HuH-7.5 (cell line): ENCODE measurements at places on chromosomes 13 and 19.
A peak's percentile ranks its signal among the peaks of the same experiment; 100 is the strongest.

DNA sequence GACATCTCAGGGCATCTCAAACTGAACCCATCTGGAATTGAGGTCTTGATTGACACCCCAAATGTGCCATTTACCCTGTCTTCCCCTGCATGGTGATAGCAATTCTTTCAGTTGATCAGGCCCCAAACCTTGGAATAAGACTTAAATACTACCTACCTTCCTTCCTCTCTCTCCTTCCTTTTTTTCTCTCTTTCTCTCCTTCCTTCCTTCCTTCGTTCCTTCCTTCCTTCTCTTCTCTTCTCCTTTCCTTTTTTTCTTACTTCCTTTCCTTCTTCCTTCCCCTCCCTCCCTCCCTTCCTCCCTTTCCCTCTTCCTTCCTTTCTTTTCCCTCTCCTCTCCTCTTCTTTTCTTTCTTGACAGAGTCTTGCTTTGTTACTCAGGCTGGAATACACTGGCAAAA is 7.4 kb upstream of the GIPC1 start:
- DNase-seq: no peak

- DNase-seq: no peak
Measured at GRCh38 chr19:45098521-45099466, 5.8 kb downstream of the PPP1R37 start.

DNA sequence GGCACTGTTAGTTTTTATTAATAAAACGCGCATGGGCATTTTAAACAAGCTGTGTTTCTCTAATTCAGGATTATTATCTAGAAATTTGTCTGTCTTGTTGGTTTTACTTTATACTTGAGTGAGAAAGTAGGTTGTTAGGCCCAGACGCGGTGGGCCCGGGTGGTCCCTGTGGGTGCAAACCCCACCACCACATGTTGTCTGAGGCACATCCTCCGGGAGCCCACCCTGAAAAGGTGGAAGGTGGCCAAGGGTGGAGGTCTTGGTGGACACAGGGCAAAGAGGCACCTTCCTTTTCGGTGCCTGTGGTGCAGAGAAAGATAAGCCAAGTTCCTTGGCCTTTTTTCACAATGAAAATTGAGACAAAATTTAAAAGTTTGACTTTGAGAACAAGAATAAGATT is 16.6 kb downstream of the ATP4B start:
- DNase-seq: no peak

DNA sequence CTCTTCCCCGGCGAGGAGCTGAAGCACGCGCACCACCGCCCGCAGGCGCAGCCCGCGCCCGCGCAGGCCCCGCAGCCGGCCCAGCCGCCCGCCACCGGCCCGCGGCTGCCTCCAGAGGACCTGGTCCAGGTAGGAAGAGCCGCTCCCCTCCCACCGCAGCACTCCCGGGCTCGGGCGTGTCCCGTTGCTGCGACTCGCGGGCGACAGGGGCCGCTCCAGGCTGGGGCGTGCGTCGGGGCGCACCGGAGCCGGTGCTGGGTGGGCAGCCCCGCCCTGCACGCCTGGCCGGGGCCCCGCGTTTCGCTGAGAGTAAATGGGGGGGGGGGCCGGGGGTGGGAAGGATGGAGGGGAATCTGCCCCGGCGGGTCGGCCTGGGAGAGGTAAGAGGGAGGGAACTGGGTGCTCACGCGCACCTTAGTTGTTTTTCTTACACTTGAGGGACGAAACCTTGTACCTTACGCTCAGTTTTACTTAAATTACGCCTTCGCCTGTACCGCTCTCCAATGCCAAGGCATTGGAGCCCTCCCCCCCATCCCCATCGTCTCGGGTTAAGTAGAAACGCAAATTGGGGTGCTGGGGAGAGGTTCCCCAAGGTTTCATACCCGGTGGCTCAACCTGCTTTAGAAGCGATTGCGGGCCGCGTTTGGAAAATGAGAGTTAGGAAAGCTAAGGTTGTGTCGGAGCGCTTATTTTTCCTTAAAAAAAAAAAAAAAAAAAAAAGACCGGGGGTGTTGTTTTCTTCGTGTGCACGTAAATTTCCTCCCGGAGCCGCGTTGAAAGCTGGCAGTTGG is 850 bp downstream of the KLF5 start:
- peak; percentile 56 for DNase-seq

GRCh38 chr13:91123456-91124127 is 223.9 kb upstream of the MIR17HG start:
- no peak for DNase-seq

DNA sequence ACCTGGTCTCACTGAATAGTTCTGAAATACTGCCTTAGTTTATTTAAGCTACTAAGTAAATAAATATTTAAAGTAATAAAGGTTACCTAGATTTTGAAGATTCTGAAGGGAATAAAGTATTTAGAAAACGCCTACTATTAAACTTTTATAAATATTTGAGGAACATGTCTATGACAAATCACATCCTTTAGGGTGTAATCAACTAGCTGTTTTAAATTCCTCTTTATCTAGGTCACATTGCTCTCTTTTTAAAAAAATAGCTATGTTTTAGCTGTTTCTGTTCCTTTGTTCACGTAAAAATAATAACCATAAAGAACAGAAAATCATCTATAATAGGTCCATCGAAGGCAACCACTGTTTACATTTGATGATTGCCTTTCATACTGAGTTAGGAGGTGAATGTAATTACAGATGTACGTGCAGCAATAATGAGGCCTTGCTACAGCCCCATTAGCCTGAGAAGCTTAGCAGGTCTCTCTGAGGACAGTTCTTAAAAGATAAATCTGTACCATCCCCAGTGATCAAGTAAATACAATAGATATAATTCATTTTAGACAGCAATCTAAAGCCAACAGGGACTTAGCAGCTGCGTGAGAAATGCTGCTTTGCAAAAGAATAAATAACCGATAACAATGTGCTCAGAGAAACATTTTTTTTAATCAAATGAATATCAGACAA is 449.5 kb downstream of the LIG4 start:
- DNase-seq: no peak

- no peak for DNase-seq
Measured at GRCh38 chr13:113928685-113929627, 44.9 kb downstream of the C13orf46 start.

- DNase-seq: no peak
Measured at GRCh38 chr19:29507081-29507860, 18.5 kb upstream of the VSTM2B start.

DNA sequence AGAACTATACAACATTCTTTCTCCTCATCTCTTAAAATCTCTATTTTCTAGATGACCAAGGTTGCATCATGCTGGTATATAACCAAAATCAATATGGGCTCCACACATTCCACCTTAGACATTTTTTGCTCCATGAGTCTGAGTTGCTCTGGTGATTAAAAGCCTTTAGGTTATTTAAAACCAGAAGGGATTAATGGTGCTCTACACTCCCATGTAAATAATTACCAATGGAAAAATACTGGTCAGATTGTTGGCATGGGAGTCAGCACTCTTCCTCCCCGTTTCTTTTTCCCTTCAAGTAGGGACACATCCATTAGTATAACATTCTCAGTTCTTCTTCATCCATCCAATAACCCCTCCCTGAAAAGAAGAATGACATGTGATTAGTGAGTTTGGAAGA is 747.7 kb downstream of the PCDH17 start:
- no peak for DNase-seq

GRCh38 chr13:28671126-28671792 is 12.3 kb downstream of the POMP start:
- DNase-seq: no peak

- DNase-seq: no peak
Measured at GRCh38 chr19:5339950-5340636, 519 bp downstream of the PTPRS start.

DNA sequence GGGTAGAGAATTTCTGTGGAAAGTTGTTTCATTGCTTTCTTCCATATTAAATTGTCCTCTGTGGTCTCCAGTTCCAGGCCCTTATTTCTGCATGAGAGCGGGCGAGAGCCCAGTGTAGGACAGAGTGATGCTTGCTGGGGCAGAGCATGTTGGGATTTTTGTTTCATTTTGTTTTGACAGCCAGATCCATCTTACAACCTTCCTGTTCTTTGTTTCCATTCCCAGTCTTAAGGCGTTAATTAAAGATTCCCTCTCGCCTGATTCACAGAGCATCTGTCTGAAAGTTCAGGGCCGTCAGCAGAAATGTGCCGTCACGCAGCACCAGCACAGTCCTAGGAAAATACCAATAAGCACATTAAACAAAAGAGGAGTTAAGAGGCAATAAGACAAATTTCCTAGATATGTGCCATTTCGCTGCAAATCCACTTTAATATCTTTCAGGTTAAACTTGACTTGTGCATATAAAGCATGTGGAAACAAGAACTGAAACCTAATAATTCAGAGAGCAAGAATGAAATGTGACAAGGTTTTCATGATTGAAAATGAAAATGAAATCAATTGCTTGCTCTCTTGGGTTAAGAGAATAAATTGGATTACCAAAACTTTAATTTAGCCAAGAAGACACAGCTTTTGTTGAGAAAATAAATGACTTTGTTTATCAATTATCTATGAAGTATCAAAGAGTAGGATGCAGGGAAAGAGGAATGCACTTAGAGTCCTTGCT is 210.7 kb upstream of the SLC10A2 start:
- DNase-seq: no peak

DNA sequence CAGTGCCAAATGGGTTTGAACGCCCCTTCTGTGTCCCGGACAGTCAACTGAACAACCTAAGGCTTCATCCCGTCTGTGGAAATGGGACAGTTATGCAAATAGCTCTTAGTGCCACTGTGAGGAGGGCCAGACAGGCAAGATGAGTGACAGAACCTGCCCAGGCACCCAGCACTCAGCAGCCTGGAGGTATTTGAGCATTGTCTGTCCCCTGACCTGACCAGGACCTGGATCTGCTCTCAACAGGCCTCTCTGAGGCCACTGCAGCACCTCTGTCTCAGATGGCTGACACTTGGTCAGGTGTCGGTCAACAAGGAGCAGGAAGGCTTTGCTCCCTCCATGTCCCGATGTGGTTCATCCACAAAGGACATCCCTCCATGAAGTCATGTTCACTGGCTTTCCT is 67.9 kb downstream of the CCDC70 start:
- no peak for DNase-seq

DNA sequence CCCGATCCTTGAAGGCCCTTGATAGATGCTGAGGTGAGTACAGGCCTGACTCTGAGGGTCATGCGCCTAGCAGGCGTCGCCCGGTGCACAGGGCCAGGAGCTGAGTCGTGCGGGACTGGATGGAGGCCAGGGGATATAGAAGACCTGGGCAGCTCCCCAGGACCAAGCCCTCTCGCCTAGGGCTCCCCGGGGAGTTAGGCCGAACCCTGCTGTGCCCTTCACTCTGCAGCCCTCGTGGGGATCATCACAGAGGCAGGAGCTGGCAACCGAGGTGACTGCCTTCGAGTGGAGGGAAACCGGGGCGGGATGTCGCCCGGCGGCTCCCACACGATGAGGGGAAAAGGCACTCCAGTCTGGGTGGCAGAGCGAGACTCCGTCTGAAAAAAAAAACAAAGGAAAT is 11.7 kb downstream of the CSNK1G2 start:
- no peak for DNase-seq

DNA sequence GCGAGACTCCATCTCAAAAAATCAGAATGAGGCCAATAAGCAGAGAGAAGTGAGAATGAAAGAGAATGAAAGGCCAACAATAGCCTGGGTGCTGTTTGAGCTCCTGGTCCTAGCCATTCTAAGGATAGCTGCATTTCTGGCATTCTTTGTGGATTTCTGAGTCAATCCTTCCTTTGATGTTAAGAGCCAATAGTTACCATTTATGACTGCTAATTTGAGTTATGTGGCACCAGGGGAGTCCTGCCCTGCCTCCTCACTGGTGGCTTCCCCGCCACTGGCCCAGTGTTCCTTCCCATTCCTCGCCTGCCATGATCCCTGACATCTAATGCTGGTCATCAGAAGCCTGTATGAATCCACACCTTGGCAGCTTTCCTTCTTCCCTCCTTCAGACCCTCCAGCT is 991.2 kb downstream of the UQCRFS1 start:
- DNase-seq: no peak

DNA sequence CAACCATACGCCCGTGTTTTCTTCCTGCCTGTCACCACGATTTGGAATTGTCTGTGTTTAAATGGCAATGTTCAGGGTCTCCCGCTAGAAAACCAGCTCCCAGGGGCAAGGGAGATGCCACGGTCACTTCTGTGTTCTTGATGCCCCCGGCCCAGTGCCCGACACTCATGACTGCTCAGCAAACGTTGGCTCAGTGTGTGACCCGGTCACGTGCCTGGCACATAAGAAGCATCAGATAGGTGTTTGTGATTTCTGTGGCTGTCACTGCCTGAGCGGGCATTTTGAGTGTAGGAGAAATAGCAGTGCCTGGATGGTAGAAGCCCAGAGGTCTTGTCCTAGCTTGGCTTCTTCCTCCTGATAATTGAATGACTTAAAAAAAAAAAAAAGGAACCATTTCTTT is 15.5 kb downstream of the HDGFL2 start:
- no peak for DNase-seq

- no peak for DNase-seq
Measured at GRCh38 chr13:43848001-43848649, 31.4 kb downstream of the CCDC122 start.

DNA sequence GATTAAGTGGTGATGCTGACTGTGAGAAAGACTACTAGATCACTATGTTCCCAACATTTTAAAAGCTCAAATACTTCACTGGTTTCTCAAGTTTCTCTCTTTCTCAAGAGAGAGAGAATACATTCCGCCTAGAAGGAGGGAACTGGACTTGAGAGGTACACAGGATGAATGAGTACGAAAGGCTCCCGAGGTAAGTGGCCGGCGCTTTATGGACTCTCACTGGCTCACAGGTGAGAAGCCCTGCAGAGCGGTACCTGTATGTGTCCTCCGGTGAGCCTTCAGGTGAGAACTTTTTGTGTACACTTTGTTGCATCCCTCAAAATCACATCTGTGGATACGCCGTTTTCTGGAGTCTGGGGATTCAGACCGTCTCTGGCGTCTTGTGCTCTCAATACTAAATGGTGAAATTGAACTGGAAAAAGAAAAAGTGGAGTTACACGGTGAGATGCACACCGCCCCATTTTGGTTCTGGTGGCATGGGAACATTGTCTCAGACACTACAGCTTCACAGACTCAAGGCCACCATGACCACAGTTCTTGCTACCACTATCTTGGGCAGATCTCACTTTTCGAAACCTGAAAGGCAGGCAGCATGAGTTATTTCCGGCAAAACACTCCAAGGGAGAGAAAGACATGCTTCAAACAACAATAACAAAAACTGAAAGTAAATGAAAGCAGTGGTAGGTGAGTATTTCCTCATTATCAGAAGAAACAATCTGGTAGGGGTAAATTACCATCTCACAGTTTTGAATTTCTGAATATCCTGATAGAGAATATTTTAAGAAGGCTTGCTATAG is 418.9 kb downstream of the KLF12 start:
- DNase-seq: no peak

DNA sequence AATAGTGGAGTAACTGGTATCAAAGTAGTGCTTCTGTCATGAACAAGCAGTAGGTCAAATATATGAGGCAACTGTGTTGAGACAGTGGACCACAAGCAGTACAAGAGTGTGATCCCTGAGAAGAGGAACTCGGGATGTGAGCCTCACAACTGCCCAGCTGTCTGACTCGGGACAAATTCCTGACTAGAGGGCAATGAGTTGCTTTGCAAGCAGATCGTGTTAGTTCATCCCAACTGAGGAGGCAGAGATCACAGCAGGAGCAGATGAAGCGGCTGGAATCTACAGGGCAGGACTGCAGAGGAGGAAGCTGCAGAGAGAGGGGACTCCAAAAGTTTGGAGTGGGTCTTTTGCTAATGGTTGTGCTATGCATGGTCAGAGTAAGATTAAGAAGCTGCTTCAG is 741.1 kb downstream of the DIAPH3 start:
- no peak for DNase-seq

GRCh38 chr13:20124303-20124702 is 36.5 kb downstream of the GJA3 start:
- DNase-seq: no peak
